ENCODE measurements at places on chromosomes 4 and X. TPM values are rescaled to one million over a fixed set of nuclear protein-coding genes. Genes with fewer than 3 reads are reported as not detected.

Gene AGTR2
- not detected for total RNA-seq

Gene C4orf51
- total RNA-seq = not detected

Gene CT47A7
- not detected for total RNA-seq

Gene TIGD2
- 5.2 TPM for total RNA-seq

Gene MAGEB6
- total RNA-seq = not detected

Gene RAB33A
- total RNA-seq = 0.65 TPM

Gene VCX3A
- not detected for total RNA-seq

Gene TCEAL5
- not detected for total RNA-seq
